ENCODE measurements at places on chromosomes 12 and 14.
A peak's percentile ranks its signal among the peaks of the same experiment; 100 is the strongest.

DNA sequence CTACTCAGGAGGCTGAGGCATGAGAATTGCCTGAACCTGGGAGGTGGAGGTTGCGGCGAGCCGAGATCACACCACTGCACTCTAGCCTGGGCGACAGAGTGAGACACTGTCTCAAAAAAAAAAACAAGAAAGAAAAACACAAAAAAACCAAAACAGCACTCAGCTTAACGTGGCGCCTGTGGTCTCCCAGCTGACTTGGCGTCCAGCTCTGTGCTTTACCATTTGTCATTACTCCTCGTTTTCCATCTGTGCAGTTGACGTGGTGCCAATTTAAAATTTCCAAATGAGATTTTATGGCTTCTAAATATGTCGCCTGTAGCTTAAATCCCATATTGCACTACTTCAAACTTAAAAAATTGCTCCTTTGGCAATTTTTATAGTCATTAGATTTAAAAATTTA lies 2.0 kb downstream of the MGP start:
- H3K27ac ChIP-seq, result no peak overlapping the region
- DNase-seq, result no peak
- H3K27me3 ChIP-seq, result no peaks in the 10 kb centered on the region
- peaks cover 6% of the 10 kb centered on the region for H3K4me1 ChIP-seq
- no peaks in the 10 kb centered on the region for H3K36me3 ChIP-seq

- no peaks in the 10 kb centered on the region for H3K4me1 ChIP-seq
- DNase-seq, result no peak
- H3K27me3 ChIP-seq, result no peaks in the 10 kb centered on the region
- no peaks in the 10 kb centered on the region for H3K36me3 ChIP-seq
These were observed 17.9 kb downstream of the TOGARAM1 start for GRCh38 chr14:44979740-44980356.

DNA sequence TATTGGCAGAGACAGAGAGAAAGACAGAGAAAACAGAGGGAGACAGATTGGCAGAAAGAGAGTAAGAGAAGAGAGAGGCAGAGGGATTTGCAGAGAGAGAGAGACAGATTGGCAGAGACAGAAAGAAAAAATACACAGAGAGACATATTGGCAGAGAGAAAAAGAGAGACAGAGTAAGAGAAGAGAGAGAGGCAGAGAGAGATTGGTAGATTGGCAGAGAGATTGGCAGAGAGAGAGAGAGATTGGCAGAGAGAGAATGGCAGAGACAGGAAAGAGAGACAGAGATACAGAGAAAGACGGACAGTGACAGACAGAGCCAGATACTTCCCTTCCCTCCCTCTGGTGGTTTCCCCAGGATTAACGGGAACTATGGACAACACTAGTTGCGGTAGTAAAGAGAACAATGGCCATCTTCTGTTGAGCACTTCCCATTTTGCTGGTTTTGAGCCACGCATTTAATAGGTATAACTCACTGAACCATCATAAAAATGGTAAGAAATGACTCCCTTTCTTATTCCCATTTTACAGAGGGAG lies 2.6 kb upstream of the NOS1 start:
- no peak overlapping the region for H3K4me3 ChIP-seq
- no peak for DNase-seq
- peaks cover 3% of the 10 kb centered on the region for H3K27me3 ChIP-seq

DNA sequence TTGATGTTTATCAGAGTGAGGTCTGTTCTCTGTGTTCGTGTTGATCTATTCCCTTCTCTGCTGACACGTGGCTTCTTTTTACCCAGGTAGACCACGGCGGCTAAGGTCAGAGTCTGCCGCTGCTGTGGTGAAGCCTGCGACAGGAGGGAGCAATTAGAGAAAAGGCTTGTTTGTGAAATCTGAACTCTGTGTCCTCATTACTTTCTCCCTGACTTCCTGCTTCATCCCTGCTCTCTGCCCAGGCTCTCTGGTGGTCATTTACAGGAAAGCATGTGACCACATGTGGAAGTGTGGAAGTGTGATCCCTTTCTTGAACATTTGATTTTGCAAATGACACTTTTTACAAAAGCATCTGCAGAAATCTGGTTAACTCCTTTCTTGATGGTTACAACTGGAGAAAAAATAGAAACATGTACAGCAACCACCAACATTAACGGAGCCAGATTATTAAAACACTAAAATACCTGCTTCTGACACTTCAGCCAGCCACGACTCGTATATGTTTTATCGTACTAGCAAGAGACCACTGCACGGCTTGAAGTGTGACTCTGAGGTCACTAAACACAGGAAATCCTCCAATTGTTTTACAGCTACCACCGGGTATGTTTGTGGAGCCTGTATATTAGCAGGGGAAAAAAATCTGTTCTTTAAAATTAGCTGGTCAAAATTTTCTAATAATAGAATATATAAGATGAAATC lies 388.6 kb upstream of the TMPO start:
- DNase-seq, result no peak
- no peak overlapping the region for H3K4me3 ChIP-seq
- H3K4me1 ChIP-seq, result no peaks in the 10 kb centered on the region
- no peaks in the 10 kb centered on the region for H3K36me3 ChIP-seq
- H3K27ac ChIP-seq, result no peak overlapping the region
- H3K27me3 ChIP-seq, result no peaks in the 10 kb centered on the region

- H3K4me1 ChIP-seq, result no peaks in the 10 kb centered on the region
- no peaks in the 10 kb centered on the region for H3K36me3 ChIP-seq
- H3K27me3 ChIP-seq, result peaks cover 9% of the 10 kb centered on the region
- no peak for DNase-seq
- H3K4me3 ChIP-seq, result no peak overlapping the region
- no peak overlapping the region for H3K27ac ChIP-seq
These were observed 5.3 kb upstream of the GRIP1 start for GRCh38 chr12:66684222-66684621.

DNA sequence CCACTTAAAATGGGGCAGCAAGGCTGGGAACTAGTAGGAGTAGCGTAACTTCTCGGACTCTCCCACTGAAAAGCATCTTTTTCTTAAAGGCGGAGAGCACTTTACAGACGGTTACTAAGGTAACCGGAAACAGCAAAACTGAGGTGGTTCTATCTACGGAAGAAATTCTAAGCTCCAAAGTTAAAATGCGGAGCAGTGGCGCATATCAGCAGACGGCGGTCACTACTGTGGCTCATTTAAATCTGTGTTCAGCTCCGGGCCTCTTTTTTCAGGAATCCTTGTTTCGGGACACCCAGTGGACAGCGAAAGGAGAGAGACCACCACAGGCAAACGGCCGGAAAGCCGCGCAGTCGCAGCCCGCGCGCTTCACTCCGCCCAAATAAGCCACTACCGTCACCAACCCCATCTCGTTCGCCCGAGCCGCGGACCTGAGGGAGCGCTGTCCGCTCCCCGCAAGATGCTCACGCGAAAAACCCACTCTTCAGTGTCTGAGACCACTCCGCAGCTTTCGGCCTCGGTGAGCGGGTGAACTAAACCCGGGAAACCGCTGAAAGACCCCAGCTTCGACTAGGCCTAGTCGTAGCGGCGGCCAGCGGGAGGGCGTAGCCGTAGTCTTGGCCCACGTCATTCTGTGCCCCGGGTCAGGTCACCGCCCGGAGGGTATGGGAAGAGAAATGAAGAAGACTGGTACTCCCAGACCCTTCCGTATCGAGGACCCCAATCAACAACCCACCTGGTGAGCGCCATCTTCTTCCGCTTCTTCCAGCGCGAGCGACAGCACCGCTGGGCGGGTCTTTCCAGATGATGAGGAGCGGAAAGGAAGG lies at the start of gene SNW1:
SNW1 (minus strand) TSS at position 776 of the 824 bp plus-strand sequence; CDS start at position 747, 29 bp downstream.
- H3K27ac ChIP-seq, result peak within 1 kb of the TSS; percentile 100
- H3K4me3 ChIP-seq, result peak within 1 kb of the TSS; percentile 100
- DNase-seq, result peak; percentile 61

DNA sequence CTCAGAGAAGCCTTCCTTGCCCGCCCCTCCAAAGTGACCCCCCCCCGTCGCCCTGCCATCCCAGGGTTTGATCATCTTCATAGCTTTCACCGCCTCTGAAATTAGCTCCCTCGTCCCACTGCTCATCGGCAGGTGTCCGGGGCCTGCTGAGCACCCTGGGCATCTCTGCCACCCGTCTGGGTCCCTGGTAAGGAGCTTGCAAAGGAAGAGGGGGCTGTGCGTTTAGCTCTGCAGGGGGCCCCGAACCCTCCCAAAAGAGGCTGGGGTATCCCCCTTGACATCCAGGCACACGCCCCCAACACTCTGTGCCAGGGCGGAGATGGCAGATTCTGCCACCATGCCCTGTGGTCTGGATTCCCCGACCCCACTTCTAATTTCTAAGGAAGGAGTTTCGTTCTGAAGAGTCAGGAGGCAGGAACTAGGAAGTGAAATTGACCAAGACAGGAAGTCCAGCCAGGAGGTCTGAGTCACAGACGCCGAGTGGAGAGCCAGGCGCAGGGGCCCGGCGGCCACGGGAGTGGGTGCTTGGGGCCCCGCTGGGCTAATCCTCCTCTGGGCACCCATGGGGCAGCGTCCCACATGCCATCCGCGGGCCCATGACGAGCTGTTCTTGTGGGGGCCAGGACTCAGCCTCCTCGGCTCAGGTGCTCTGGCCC lies 95.7 kb downstream of the RFLNA start:
- H3K4me3 ChIP-seq, result no peak overlapping the region
- H3K4me1 ChIP-seq, result peaks cover 66% of the 10 kb centered on the region
- peak overlapping the region; percentile 64 for H3K27ac ChIP-seq
- DNase-seq, result peak; percentile 74

Measured in fibroblast of lung (primary cell).